ENCODE measurements at places on chromosomes 4 and X.

DNA sequence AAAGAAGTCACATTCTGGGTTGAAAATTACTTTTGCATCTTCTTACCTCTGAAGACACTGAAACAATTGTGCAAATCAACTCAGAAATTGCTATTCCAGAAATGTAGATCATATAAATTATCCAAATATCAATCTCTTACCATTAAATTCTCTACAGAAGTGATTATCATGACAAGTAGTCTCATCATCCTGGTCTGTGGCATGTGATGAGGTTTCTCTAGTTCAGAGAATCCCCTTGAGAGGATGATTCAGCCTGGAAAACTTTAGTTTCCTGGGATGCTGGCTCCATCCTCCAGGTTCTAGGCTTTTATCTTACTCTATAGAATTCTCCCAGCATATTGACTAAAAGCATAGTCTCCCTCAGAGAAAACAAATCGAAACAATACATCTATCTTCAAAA is 76.2 kb upstream of the S100G start:
- DNase-seq, result no peak

DNA sequence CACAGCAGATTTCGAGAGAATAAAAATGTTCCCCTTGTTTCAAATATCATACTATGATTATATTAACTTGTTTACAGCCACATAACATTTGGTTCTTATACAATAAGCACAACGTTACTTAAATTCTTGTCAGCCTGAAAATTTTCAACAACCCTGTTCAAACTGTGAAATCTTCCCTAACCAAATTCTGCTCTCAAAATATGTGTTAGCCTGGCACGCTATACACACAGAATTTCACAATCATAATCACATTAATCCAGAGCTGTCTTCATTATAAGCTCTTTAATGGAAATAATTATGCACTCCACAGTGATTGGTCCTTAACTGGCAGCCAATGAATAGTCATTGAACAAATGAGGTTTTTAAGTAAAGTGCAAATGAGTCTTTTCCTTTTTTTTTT is 7.3 kb upstream of the PRSS12 start:
- DNase-seq, result no peak

DNA sequence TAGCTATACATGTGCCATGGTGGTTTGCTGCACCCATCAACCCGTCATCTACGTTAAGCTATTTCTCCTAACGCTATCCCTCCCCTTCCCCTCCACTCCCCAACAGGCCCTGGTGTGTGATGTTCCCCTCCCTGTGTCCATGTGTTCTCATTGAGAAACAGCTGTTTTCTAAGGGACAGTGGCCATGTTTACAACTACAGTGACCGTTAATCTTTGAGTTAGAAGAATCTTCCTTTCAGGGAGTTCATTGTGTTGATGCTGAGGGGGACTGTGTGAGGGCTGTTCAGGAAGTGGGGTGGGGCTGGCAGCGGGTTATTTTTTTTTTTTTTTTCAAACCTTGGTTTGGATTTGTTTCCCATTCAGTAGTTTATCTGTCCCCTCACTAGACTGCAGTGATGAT is 179.9 kb downstream of the NHS start:
- no peak for DNase-seq

GRCh38 chr4:67054896-67055295 is 490.4 kb downstream of the CENPC start:
- DNase-seq, result no peak

- DNase-seq, result no peak
These were observed 72.2 kb downstream of the ENOX2 start for GRCh38 chrX:130830599-130831346.

- DNase-seq, result no peak
These were observed 67.0 kb upstream of the CXCL13 start for GRCh38 chr4:77538574-77539157.

DNA sequence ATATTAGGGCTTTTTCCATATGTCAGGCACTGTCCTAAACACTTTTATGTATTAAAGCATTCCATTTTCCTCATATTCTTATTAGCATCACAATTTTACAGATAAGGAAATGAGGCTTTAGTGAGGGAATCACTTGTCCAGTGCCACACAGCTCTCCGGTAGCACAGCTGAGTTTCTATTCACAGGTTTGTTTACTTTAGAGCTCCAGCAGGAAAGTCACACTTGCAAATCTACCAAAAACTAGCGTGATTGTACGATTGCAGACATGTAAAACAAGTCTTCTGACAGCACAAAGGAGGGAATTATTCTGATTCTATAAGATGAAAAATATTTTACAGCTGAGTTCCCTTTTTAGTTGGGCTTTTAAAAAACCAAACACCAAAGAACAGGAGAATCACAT is 472.1 kb downstream of the TMA16 start:
- DNase-seq, result no peak

- DNase-seq, result no peak
These were observed 1005.5 kb upstream of the INTU start for GRCh38 chr4:126627255-126627654.

- no peak for DNase-seq
These were observed 251.8 kb upstream of the GALNTL6 start for GRCh38 chr4:171561419-171561818.

GRCh38 chrX:23369027-23369426 is 34.4 kb downstream of the PTCHD1 start:
- DNase-seq, result no peak

- peak; percentile 72 for DNase-seq
These were observed 18.4 kb upstream of the LDB2 start for GRCh38 chr4:16916719-16917337.

DNA sequence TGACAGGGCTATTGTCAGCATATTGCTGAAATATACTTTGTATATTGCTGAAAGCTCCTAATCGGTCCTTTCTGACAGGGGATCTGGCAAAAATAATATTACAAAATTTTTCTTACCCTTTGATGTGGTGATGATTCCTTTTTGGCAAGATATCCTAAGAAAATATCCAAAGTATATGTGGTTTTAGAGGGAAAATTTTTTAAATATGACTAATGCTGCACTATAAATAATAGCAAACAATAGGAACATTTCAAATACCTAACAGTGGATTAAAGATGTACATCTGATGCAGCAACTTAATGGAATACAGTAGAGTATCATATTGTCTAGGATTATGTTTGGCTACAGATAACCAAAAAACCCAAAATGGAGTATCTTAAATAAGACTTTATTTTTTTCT is 49.6 kb downstream of the RRAGB start:
- DNase-seq, result no peak

DNA sequence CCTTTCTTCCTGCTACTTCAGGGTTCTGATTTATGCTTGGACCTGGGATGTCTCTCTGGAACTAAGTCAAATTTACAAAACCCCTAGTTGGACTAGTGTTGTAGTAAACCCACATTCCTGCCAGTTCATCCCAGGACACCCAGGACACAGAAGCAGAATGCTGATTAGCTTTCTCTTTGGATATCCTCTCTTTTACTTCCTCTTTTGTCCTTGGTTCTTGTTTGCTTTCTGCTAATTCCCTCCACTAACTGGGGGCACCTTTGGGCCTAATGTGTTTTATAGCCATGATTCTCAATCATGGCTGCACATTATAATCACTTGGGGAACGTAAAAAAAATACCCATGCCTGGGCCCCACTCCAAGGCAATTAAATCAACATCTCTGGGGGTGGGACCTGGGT is 42.5 kb downstream of the LANCL3 start:
- no peak for DNase-seq

DNA sequence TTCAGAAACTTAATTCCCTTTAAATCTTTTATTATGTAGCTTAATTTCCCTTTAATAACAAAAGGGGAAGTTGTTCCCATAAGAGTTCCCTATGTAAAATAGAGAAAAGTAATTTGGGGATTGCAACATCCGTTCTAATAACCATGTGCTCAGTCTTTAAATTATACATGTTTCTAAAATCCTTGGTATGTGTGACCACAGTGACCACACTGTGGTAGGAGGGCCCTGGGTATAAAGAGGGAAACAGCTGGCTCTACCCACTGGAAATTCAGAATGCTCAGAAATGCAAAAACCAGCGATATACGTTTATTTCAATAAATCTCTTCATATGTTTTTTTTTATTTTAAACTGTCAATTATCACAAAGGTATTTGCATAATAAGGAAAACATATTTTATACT is 219.1 kb downstream of the FGF13 start:
- no peak for DNase-seq

DNA sequence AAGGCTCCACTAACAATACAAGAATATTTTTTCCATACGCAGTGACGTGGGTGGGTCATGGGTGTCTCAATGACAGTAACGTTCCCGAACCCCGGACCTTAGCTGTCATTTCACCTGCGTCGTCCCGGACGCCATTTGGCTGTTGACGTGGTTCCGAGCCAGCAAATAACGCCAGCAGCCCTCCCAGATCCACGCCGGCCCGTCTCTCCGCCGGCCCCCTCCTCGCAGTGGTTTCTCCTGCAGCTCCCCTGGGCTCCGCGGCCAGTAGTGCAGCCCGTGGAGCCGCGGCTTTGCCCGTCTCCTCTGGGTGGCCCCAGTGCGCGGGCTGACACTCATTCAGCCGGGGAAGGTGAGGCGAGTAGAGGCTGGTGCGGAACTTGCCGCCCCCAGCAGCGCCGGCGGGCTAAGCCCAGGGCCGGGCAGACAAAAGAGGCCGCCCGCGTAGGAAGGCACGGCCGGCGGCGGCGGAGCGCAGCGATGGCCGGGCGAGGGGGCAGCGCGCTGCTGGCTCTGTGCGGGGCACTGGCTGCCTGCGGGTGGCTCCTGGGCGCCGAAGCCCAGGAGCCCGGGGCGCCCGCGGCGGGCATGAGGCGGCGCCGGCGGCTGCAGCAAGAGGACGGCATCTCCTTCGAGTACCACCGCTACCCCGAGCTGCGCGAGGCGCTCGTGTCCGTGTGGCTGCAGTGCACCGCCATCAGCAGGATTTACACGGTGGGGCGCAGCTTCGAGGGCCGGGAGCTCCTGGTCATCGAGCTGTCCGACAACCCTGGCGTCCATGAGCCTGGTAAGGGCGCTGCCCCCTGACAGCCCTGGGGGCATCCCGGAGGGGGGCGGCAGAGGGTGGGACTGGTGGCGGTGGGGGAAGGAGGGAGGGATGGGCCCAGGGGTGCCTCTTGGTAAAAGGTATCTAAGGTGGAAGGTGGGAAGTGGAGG is at the start of gene CPE:
Gene CPE, plus strand, starts transcription at position 264 of the 933 bp plus-strand sequence. Its CDS starts 214 bp downstream, at position 478.
- DNase-seq, result peak; percentile 15

GRCh38 chrX:40646489-40647306 is 663 bp downstream of the CXorf38 start:
- peak; percentile 14 for DNase-seq

DNA sequence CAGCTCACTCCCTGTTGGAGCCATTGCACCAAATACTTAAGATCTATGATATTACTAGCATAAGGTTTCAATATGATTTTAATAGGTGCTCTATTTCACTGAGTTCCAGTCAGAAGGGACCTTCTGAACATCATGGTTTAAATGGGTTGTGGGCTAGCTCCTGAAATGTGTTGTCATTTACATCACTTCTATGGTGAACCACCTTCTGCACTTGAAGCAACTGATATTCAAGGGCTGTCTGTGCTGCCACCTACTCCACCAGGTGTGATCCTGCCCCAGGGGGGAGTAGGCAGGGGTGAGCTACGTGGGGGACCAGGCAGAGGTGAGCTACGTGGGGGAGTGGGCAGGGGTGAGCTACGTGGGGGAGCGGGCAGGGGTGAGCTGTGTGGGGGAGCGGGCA is 35.2 kb downstream of the RNF175 start:
- no peak for DNase-seq
